ENCODE measurements at places on chromosomes 3 and 15.

- DNase-seq: no peak
Observed at GRCh38 chr3:16477521-16477920, 36.0 kb downstream of the RFTN1 start.

DNA sequence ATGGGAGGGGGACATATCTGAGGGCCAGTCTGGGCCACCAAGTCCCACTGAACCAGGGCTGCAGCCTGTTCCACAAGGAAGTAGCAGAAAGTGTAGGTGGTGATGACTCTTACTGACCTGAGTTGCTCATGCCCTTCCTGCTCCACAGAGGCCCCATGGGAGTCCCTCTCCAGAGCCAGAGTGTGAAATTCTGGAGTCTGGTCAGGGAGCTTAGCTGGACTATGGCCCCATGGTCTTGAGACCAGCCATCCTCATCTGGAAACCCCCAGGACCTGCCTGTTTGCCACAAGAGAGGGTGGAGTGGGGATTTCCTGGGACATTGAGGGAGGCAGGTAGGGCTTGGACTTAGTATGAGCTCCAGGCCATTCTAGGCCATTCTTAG is 3.0 kb downstream of the SPINT1 start:
- DNase-seq: peak; percentile 42

- no peak for DNase-seq
Observed at GRCh38 chr3:8540456-8540855, 38.8 kb downstream of the LMCD1 start.

DNA sequence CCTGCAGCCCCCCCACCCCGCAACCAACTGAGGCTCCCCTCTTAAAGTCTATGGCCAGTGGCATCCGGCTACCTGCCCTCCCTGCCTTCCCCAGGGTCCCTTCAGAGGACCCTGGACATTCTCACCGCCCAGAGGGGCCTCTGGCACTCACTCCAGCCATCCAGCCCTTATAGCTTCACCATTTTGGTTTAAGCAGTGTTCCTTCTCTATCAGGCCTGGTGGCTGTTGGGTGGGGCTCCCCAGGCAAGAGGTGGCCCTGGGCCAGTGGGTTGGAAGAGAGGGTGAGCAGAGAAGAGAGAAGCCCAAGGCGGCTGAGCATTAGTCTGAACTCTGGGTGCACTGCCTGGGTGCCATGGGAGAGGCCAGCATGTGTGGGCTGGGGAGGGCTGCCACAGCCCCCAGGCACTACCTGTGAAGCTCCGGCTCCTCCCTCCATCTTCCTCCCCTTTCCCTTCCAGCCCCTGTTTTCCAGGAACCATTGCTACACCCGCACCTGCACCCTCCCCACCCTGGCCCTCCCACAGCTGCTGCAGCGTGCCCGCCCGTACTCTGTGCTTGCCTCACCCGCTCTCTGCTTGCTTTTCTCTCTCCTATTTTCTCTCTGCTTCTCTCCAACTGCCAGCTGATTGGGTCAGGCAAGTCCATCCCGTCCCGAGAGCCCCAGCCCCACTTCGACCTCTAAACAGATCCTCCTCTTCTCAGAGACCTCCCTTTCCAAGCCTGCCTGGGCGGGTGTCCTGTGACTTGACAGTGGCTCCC is 168.2 kb downstream of the TBC1D2B start:
- DNase-seq: no peak

- DNase-seq: no peak
Observed at GRCh38 chr15:77285057-77285997, 134.6 kb downstream of the PEAK1 start.

DNA sequence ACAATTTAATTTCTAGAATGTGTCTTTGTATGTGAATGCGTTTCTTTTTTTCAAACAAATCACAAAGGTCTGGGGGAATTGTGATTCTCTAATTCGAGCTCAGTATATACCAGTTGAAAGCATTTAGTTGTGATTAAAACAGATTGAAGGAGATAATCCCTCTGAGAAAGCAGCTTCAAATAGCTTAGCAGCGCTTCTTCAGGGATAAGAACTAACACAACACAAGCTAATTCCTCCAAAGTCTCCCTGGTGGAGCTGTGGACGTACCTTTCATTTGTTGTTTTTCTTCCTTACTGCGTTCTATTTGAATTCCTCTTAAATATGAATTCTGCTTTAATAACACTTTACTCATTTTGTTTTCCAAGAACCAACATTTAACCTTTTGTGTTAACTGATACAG is 286.7 kb downstream of the ROBO2 start:
- no peak for DNase-seq

DNA sequence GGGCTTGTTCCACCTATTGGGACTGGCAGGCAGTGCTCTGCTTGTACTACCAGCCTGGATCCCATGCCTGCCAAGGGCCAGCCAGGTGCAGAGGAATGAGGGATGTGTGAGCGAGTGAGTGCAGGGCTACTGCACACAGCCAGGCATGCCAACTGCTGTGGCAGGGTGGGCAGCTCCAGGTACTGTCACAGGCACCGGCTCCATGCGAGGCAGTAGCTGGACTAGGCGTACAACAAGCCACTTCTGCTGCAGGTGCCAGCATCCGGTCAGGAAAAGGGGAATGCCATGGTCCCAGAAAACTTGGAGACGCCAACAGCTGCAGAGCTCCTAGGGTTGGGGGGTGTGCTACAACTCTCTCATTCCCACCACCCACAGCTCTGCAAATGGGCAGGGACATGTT is 1356.7 kb downstream of the SI start:
- no peak for DNase-seq

DNA sequence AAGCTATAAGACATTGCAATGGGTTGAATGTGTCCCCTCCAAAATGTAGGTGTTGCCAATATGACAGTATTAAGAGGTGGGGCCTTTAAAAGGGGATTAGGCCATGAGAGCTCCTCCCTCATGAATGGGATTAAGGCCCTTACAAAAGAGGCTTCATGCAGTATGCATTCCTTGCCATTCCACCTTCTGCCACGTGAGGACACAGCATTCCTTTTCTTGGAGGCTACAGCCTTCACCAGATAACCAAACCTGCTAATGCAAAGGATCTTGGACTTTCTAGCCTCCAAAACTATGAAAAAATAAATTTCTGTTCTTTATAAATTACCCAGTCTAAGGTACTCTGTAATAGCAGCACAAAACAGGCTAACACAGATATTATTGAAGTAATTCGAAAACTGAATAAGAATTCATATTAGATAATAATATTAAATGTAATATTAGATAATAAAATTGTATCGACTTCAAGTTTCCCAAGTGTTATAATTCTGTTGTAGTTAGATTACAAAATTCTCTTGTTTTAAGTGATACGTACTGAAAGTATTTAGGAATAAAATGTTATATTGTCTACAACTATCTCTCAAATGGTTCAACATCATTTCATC is 29.4 kb upstream of the ATP8B4 start:
- DNase-seq: peak; percentile 52

- no peak for DNase-seq
Observed at GRCh38 chr3:67509471-67510075, 144.8 kb downstream of the SUCLG2 start.

GRCh38 chr15:48105936-48106335 is 14.9 kb upstream of the SLC24A5 start:
- no peak for DNase-seq

DNA sequence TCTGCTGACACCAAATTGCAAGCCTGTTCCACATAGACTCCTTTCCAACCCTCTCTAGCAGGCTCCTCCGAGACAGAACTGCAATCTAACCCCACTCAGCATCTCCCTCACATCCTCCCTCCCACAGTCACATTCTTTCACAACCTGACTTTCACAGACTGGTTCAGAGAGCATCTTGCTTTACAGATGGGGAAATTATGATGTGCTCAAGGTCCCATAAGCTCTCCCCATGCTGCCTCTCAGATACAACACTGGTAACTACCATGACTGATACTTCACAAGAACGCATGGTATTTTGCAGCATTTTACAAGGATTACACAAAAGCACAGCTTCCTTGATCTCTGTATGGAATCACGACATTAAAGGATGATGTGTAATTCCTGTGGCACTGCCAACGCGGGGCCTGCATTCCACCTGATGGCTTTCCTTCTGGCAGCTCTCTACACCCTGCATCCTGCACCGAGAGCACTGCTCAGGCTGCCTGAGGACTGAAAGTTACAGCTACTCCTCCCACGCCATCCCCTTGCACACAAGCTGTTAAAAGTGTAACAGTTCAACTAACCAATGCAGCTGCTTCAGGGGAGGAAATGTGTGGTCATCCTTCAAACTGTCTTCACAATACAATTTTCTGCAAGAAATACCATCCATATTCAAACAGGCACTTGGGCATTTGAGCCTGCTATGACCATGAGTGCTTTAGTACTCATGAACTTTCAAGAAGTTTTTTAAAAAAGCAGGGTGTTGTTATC is 27.6 kb downstream of the TBC1D2B start:
- no peak for DNase-seq

- DNase-seq: peak; percentile 73
Observed at GRCh38 chr3:129058441-129059200, 2.0 kb upstream of the GP9 start.
